ENCODE measurements at places on chromosomes 5 and 9.

DNA sequence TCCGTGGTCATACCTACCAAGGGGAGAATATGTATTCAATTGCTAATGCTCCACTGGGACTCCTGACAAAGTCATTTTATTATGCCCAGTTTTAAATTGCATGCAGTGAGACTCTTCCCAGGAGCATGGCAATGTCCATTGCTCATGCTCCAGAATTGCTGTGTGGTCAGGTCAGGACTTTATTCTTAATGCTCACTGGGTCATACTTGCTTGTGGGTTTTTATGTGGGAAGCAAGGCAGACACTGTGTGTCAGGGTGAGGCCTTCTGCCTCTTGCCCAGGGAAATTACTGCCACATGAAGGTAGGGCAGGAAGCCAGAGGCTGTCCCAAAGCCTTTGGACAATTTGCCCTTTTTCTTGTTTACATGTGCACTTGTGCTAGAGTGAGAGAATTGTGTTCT lies 164.6 kb upstream of the MEF2C start:
- DNase-seq = no peak

DNA sequence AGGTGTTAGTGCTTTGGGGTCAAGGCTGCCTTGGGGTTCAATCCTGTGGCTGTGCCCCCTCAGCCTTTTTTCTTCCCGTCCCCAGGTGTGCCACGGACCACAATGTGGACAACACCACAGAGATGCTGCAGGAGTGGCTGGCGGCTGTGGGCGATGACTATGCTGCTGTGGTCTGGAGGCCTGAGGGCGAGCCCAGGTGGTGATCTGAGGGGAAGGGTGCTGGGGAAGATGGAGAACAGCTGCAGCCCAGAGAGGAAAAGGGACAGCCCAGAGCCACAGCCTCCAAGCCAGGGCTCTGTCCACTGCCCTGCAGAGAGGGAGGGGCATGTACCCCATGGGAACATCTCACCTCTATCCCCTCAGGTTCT lies 2.1 kb downstream of the CERCAM start:
- no peak for DNase-seq

GRCh38 chr9:119853126-119853525 lies 483.9 kb upstream of the BRINP1 start:
- no peak for DNase-seq

DNA sequence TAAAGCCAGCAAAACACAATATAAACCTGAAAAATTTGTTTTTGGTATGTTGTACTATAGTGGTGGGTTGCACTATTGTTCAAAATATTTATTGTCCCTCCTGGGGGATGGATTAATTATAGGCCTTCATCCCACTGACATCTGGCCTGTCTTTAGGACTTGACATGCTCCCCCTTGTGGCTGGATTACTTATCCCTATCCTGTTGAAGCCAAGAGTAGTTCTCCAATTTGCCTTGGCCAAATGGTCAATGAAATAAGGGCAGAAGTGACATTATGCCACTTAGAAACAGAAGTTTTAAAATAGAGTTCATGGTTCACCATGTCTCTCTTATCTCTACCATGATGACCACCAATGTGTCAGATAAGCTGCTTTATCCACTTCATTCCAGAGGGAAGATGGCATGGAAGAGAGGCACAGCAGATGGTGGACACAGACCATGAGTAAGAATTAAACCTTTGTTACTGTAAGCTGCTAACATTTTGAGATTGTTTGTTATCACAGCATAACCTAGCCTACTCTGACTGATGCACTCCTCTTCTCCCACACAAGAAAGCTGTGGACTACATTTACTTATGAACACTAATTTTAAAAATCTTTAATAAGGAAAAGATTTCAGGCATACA lies 29.2 kb upstream of the ARHGEF28 start:
- no peak for DNase-seq

DNA sequence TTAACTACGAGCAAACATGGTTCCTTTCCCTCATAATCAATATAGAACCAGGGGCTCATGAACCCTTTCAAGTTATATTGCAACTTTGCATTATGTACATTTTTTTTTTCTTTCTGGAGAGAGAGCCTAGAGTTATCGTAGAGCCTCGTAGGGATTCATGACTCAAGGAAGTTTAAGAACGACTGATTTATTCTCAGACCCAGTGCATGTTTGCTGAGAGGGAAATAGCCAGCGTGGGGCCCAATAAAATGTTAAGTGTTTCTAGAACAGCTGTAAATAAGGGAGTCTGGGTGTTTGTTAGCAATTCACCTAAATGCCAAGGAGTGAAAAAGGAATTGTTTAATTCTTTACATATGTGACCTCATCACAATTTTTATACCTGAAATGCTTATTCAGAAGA lies 119.0 kb upstream of the KLF9 start:
- no peak for DNase-seq

- no peak for DNase-seq
Observed at GRCh38 chr9:71812385-71812784, 44.1 kb upstream of the CEMIP2 start.

DNA sequence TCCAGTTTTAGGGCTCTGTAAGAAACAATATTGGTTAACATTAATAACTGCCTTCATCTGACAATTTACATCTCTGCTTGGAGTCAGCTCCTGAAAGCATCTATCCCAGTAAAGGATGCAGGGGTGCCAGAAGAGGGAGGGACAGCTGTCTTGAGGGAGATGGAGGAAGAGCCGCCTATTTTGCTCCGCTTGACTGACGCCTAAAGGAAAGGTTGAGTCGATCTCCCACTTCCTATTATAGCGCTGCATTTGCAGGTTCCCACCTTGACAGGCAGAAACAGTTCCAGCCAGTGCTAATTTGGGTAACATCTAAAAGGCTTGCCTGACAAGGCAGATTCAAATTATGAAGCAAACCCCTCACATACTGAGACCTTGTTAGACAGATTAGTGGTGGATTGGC lies 374.6 kb downstream of the SPATA31D1 start:
- no peak for DNase-seq

- DNase-seq = no peak
Observed at GRCh38 chr9:127644943-127645342, 32.9 kb downstream of the STXBP1 start.

DNA sequence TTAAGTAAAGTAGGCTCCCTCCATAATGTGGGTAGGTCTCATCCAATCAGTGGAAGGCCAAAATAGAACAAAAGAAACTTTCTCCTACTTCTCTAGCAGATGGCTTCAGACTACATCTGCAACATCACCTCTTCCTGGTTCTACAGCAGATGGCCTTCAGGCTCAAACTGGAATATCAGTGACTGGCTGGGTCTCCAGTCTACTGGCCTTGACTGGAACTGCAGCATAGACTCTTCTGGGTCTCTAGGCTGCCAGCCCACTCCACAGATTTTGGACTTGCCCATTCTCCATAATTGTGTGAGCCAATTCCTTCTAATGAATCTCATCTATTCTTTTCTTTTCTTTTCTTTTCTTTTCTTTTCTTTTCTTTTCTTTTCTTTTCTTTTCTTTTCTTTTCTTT lies 64.8 kb downstream of the ACER2 start:
- DNase-seq = no peak

Measured in CD4-positive, alpha-beta T cell treated with Interleukin-6 at 100 ng/mL for 8 hours (primary cell).